ENCODE measurements at places on chromosomes 13 and 19.

GRCh38 chr19:35284153-35285094 lies 2.1 kb downstream of the HAMP start:
- DNase-seq, result no peak

DNA sequence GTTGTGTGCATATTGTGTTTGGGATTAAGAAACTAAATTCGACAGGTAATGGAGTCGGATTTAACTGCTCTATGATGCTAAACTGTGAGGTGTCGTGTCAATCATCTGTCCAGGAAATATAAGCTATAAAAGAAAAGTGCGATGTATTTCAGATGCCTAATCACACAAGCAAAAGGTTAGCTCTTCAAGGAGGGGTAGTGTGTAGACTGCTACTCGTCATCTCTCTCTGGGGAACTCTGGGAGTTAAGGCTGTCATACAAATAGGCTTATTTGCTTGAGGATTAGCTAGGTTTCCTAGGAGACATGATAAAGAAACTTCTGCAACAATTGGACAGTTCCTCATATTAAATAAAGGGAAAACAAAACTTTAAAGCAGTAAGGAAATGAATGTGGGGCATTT lies 462.1 kb downstream of the OLFM4 start:
- no peak for DNase-seq

DNA sequence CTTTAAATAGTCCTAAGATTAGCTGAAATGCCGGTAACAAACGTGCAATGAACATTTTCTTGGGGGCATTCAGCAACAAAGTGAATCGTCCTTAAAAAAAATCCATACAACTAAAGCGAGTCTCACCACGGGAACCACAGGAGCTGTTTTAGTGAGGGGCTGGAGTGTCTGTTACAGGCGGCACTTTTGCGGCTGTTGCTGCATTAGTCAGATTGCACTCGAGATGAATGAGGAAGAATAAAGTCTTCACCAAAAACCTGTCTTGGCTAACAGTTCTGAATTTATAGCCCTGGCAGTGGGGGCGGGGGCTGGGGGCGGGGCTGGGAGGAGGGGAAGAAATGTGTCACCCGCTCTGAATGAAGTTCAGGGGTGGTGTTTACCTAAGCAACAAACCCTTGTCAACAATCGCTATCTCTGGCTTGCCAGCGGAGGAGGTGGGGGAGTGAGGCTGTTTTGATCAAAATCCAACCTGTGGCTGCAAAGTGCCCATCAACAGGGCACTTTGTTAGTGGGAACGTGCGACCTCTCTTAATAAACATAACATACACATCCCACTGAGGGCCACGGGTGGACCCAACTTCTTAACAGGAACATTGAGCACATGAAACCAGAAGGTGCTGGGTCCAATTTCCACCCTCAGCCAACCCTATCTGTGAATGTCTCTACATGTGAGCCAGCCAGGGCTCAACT lies 44.5 kb downstream of the RFX2 start:
- DNase-seq, result peak; percentile 75

- DNase-seq, result no peak
These were observed 59.4 kb downstream of the SLC10A2 start for GRCh38 chr13:103006641-103007426.

GRCh38 chr19:50796128-50796633 lies 6.0 kb downstream of the ACP4 start:
- DNase-seq, result no peak

DNA sequence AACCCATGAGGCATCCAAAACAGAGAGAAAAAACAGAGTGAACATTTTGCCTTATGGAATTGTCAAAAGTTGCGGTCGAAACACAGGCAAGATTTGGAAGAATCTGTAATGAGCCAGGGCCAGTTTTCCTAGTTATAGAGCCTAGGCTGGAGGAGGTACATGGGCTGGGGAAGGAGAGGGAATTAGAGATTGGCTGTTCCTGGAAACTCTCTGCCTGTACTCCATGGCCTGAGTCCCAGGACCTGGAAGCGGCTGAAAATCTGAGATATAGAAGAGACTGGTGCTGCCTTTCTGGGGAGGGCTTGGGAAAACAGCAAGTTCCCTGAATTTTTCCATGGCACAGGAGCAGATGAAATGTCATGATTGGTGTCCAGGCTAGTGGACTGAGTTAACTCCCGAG lies 122.8 kb upstream of the KLF12 start:
- no peak for DNase-seq
